Activated T-cell treated with anti-CD3 and anti-CD28 coated beads for 4 hours (primary cell): ENCODE measurements at places on chromosomes 1 and 21.

- DNase-seq: no peak
Measured at GRCh38 chr1:53732912-53733317, 6.0 kb downstream of the GLIS1 start.

DNA sequence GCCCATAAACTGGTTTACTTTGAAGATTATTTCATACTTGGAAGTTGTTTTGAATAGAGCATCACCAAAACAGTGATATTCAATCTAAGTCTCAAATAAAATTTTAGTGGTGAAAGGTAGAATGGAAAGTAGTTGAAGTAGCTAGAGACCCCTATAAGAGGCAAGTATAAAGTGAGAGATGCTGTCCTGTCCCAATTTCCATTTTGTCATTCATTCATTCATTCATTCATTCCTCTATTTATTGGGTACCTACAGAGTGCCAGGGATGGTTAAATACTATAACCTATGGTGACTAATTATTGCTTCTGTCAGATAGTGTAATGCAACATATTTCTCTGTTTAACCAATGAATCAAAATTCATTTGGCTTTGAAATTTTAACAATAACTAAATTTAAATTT, 32.7 kb downstream of the RRAGC start:
- no peak for DNase-seq

GRCh38 chr1:224168859-224169380, 14.1 kb upstream of the DEGS1 start:
- DNase-seq: no peak

GRCh38 chr1:115432061-115432460, 94.0 kb upstream of the NGF start:
- no peak for DNase-seq

DNA sequence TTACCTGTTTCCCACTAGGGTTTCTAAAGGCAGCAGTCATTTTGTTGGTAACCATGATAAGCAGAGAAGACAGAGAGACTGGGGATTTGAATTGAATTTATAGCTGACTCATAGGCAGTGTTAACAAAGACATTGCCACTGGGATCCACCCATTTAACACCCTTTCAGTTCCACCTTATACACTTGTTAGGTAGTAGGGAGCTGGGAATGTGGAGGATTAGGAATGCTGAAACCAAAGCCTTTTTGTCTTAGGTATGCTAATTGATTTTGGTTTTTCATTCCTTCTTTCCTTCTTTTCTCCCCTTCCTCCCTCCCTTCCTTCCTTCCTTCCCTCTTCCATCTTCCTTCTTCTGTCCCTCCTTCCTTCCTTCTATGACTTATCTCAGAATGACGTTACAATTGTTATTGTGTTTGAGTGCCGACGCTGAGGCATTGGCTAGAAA, 7.5 kb upstream of the EVI5 start:
- DNase-seq: no peak

- DNase-seq: no peak
Measured at GRCh38 chr1:63981408-63981773, 207.6 kb downstream of the ROR1 start.

- no peak for DNase-seq
Measured at GRCh38 chr1:171984850-171985485, 143.7 kb downstream of the DNM3 start.

DNA sequence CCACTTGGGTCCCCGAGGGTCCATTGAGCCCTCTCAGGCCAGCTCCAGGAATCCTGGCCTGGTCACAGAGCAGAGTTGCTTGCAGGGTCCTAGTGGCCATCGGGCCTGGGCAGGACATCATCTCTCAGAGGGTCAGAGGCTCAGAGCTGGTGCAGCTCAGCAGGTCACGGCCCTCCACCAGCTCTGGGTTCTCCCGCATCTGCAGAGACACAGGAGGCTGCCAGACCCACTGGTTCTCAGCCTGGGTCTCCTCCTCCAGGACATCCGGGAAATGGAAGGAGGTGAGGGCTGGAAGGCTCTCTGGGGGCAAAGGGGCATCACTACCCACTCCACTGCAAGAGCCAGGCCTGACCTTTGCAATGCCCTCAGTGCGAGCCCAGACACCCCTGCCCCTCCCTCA, 6.5 kb downstream of the TMEM54 start:
- DNase-seq: no peak

GRCh38 chr1:11194407-11195176, 5.4 kb downstream of the ANGPTL7 start:
- no peak for DNase-seq

GRCh38 chr1:52153010-52153409, 11.1 kb downstream of the ZFYVE9 start:
- no peak for DNase-seq

DNA sequence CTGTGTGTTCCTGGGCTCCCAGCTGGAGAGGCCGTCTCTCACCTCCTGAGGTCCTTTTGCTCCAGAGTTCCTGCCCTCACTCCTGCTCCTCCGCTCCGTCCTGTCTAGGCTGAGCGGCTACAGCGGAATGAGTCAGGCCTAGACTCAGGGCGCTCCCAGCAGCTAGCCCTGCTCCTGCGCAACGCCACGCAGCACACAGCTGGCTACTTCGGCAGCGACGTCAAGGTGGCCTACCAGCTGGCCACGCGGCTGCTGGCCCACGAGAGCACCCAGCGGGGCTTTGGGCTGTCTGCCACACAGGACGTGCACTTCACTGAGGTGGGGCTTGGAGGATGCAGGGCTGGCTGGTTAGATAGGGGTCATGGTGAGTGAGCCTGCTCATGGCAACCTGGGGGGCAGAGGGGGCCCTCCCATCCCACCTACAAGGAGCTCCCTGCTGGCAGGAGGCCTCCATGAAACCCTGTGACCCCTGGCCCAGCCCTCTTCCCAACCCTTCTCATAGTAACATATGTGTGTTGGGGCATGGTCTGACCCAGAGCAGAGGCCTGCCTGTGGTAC, 15.1 kb downstream of the PSRC1 start:
- no peak for DNase-seq

DNA sequence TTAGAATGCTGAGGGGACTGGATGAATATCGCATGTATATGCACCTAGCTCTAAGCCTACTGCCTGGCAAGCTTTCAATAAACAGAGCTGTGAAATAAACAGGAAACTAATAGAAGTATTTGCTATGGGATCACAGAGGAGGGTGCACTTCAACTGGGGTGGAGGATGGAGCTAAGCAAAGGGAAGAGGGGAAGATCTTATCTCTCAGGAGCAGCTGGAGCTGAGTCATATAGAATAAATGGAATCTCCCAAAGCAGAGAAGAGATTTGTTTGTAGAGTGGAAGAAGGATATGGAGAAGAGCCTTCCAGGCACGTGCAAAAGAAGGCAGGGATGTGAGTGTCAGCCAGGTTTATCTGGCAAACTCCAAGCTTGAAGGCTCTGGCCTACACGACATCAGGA, 17.0 kb upstream of the KCNA10 start:
- no peak for DNase-seq

DNA sequence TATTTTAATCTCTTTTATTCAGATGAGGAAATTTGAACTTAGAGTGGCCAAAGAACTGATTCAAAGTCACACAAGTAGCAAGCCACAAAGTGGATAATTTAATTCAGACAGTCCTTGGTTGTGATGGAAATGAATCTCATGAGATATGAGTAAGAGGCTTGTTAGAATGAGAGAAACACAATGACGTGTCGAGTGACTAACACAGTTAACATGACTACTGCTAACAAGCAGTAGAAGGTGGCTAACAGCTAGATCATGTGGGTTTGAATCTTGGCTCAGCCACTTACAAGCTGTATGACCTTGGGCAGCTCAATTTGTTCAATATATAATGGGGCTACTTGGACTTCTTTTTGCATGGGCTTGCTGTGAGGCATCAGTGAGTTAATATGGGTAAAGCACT, 104.5 kb upstream of the LMO4 start:
- DNase-seq: no peak

- DNase-seq: no peak
Measured at GRCh38 chr21:15895142-15896106, 165.6 kb downstream of the USP25 start.

- no peak for DNase-seq
Measured at GRCh38 chr1:224373008-224373590, 16.4 kb downstream of the CNIH4 start.

GRCh38 chr1:51623025-51623424, 6.1 kb downstream of the OSBPL9 start:
- DNase-seq: no peak

- no peak for DNase-seq
Measured at GRCh38 chr1:180952657-180953013, 39.9 kb downstream of the KIAA1614 start.

DNA sequence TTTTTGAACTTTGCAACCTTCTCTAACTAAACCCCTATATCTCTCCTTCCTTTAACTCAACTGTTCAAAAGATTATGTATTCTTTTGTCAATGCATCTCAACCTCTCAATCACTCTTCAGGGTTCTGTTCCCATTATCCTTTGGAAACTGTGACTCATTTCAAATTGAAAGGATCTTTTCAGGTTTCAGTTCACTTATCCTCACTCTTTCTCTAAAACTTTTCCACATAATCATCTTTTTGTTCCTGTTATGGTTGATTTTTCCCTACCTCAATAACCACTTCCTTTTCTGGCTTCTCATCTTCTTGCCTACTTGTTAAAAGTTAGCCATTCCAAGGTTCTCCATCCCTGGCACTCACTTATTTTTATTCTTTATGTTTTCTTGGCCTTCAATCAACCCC, 56.2 kb upstream of the NUF2 start:
- no peak for DNase-seq

GRCh38 chr21:33980276-33980916, 64.8 kb upstream of the ATP5PO start:
- DNase-seq: no peak

GRCh38 chr1:152026895-152027294, 9.9 kb downstream of the S100A11 start:
- DNase-seq: no peak

- DNase-seq: no peak
Measured at GRCh38 chr1:79929356-79929755, 922.8 kb upstream of the ADGRL4 start.

- no peak for DNase-seq
Measured at GRCh38 chr1:85660541-85660940, 47.7 kb downstream of the ZNHIT6 start.
